Stimulated activated CD4-positive, alpha-beta T cell treated with anti-CD3 and anti-CD28 coated beads, Interleukin-15, amount 100 ng/mL, for 1 hour (primary cell): ENCODE measurements at places on chromosomes 5 and 9.

GRCh38 chr5:1665803-1666202 lies 133.8 kb downstream of the MRPL36 start:
- no peak for DNase-seq

DNA sequence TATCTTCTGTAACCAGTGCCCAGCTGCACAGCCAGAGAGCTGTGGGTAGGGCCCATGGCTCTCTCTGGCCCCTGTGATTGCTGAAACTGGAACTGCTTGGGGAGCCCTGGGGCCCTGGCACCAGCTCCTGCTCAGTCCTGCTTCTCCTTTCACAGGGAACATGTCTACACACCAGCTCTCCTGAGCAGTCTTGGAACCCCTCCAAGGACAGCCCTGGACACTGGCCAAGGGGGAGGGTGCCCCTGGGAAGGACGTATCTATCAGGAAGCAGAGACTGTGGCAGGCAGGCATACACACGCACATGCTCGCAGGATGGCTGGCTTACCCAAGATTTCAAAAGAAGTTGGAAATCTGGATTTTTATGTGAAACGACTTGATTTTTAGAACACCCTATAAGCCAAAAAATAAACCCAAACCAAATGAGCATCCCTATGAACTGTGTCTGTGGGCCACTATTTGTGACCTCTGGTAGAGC lies 8.8 kb upstream of the TRAF1 start:
- DNase-seq, result no peak

DNA sequence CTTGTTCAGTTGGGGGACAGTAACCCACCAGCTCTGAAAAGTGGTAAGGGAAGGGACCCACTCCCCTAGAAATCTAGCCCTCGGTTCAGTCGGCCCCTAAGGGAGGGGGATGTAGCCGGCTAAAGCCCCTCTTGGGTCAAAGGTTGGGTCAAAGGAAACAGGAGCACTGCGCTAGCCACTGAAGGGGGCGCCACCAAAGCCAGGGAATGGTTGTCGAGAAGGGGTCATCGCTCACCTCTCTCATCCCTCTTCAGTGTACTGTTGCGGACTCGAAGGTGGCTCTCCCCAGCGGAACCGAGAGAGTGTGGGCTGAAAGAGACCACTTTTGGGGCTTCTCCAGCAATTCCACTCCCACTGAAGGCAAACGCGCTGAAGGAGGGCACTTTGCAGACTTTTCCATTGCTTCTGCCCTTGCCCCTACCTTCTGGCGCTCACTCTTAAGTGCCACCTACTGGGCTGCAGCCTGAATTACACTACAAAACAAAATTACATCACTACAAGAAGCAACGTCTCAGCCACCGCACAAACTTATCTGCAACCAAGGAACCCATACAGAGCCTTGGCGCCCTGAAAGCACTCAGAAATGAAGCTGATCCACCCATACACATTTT lies 396.9 kb downstream of the PDE4D start:
- no peak for DNase-seq

GRCh38 chr5:171418982-171419687 lies at the start of gene FGF18:
FGF18 (plus strand) TSS chr5:171419647; CDS start chr5:171420200, 553 bp downstream.
- no peak for DNase-seq

DNA sequence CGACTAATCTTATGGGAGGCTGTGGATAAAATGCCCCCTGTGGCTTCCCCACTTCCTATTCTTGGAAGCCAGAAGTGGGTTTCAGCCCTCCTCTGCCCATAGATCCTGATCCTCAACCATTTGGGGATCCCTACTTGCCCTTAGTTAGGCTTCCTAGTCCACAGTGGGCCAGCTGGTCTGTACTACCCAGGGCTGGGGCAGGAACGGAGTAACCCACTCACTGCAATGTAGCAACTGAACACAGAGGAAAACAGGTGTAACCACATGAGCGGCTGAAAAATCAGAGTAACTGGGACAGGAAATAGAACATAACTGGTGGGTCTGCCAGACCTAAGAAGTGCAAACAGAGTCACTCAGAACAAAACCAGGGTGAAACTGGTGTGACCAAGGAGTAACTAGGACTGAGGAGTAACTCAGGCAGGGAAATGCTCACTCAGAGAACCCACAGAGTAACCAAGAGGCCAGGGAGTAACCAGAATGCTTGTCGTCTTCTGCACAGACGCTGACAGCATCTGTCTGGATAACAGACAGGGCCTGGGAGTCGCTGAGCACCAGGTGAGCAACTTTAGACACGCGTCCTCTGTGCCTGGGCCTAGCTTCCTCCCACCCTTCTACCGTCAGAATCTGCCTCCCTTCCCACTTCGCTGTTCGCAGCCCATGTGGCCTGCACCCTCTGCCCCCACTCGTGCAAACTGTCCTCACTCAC lies 1.0 kb downstream of the AQP3 start:
- no peak for DNase-seq

DNA sequence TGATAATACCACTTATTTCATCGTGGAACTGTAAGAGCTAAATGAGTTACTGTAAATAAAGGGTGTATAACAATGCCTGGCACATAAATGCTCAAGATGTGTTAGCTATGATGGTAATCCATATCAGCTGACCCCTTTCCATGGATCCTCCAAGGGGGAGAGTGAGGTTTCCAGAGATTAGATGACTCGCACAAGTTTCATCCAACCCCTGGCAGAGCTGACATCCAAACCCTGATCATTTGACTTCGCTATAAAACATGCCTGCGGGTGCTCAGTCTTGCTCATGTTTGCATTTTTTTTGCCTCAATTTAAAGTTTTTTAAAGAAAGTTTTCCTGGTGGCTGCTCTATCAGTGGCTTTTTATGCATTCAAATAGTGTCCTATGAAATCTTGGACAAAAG lies 145.7 kb upstream of the SMIM23 start:
- no peak for DNase-seq

- DNase-seq, result no peak
Measured at GRCh38 chr9:117929868-117930267, 225.7 kb downstream of the TLR4 start.

GRCh38 chr9:136849960-136850865 lies 1.0 kb downstream of the PHPT1 start:
- no peak for DNase-seq

- no peak for DNase-seq
Measured at GRCh38 chr9:134324359-134325095, 1.7 kb upstream of the RXRA start.

- DNase-seq, result no peak
Measured at GRCh38 chr5:2241842-2242241, 359.1 kb upstream of the IRX4 start.

DNA sequence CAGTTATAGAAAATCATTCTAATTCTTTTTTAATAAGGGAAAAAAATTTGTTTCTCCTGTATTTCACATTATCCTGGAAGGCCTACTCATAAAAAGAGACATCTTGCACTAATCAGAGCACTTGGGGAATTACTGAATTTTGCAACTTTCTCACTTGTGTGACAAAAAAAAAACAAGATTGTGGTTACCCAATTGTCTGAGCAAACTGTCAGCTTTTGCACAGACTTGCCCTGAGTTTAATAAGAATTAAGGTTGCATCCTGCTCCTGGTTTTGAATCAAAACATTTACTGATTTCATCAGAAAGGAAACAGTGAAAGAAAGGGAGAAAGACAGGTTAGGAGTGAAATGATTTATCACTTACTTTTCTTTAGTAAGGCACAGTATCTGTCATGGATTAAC lies 10.6 kb upstream of the SH3RF2 start:
- no peak for DNase-seq

- DNase-seq, result no peak
Measured at GRCh38 chr9:14198841-14199455, 115.0 kb downstream of the NFIB start.

DNA sequence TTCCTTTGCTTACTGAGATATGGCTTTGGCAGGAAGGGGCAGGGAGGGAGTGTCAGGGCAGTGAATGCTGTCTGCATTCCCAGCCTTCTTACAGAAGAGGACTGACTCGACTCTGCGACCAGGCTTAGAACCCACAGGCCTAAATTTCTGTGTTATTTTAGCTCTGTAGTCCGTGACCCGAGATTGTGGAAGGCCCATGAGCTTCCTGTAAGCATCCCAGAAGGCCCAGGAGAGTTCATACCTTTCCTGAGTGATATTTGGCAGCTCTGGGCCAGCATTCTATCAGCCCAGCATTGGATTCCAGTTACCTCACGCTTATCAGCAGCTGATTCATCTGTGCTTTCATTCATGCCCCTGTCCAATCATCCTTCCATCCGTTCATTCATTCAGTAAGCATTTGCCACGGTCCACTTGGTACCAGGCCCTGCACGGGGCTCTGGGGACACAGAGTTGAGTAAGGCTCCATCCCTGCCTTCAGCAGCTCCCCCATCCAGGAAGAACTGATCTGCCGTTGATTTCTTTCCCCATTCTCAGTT lies 28.2 kb upstream of the RPL26L1 start:
- no peak for DNase-seq

DNA sequence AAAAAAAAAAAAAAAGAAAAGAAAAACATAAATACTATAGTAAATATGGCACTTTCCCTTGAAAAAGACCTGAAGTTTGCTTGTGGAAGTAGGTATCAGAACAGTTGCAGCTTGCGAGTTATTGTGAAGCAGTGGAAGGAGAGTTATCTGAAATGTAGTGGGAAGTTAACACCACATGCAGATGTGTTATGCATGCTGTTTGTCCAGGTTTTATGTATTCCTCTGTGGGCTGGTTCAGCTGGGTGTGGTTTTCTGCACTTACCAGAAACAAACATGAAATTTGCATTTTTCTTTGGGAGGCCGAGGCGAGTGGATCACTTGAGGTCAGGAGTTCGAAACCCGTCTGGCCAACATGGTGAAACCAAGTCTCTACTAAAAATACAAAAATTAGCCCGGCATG lies 42.1 kb upstream of the CTNNA1 start:
- DNase-seq, result no peak

DNA sequence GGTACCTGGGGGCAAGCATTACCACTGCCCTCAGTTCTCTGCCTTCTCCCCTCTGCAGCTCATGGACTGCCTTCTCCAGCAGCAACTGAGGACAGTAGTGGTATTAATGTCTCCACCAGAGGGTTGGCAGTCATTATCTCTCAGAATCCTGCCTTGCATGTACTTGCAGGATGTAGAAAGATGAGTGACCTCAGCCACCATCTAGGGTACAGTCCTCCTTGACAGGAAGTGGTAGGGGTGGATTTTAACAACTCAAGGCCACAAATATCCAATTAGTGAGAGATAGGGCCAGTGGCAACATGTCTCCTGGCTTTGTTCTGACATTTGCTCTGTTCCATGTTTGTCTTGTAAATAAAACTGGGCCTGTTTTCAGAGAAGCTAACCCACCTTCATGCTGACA lies 47.2 kb downstream of the F2R start:
- DNase-seq, result no peak

- no peak for DNase-seq
Measured at GRCh38 chr5:41094871-41095270, 23.7 kb upstream of the MROH2B start.

DNA sequence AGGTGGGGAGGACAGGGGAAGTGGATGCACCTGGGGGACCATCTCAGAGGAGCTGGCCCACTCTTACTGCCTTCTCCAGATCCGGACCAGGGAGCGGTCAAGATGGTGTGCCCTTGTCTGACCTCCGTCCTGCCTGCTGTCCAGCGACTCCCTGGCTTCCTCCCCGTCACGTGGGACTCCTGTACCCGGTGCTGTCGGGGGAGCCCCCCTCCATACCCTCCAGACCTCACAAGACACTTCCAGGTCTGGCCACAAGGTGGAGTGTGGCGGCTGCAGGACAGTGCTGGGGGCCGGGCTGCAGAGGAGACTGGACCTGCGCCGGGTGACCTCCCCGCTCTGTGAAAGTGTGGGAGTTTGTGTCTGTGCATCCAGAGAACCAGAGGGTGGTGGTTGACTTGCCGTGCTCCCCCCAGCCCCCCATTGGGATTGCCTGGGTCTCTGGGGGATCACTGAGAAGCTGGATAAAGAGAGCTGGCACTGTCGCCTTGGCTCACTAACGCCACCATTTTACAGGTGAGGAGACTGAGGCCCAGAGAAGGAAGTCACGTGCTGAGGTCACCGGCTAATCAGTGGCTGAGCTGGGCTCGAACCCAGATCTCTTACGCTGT lies 1.9 kb upstream of the CRB2 start:
- peak; percentile 30 for DNase-seq

- DNase-seq, result peak; percentile 12
Measured at GRCh38 chr5:154197801-154198491, 7.4 kb downstream of the GALNT10 start.

- DNase-seq, result no peak
Measured at GRCh38 chr5:116905885-116906284, 331.3 kb upstream of the SEMA6A start.

GRCh38 chr5:35003018-35003957 lies 44.5 kb downstream of the AGXT2 start:
- DNase-seq, result peak; percentile 33

DNA sequence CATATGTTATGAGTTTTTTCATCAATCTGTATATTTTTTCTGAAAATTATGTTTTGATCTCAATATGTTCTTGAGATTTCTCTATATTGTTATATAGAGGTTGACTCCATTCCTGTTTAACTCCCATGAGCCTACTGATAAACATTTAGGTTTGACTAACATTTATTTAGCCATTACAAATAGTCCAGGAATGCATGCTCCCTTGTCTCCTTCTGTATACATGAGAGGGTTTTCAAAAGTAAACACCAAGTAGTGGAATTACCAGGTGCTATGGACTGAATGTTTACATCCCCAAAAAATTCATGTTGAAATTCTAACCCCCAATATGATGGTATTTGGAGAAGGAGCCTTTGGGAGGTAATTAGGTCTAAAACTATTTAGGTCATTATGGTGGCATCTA lies 3.5 kb upstream of the OR5C1 start:
- no peak for DNase-seq

DNA sequence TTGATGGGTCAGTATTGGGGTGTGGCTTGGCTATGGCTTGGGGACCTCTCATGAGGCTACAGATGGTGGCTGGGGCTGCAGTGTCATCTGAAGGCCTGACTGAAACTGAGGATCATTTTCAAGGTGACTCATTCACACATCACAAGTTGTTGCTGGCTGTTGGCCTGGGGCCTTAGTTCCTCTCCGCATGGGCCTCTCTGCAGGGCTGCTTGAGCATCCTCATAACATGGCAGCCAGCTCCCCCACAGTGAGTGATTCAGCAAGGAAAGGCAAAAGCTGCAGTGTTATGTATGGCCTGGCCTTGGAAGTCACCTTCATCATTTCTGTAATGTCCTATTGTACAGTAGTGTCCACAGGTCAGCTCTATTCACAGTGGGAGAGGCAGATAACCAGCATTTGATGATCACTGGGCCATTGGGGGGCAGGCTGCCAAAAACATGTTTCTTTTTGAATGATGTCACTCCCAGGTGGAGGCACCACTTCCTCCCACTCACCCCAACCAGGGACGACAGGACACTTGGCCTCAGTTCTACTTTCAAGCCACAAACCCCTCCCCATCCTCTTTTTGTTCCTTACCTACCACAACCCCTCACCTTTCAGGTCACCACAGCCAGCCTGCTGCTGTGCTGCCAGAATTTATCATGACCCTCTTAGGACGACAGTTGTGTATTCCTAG lies 14.4 kb downstream of the FGD3 start:
- DNase-seq, result no peak

GRCh38 chr9:25681266-25681665 lies 3.0 kb upstream of the TUSC1 start:
- no peak for DNase-seq

GRCh38 chr9:18893491-18893890 lies 139.5 kb downstream of the SAXO1 start:
- no peak for DNase-seq
